Activated CD4-positive, alpha-beta T cell treated with anti-CD3 and anti-CD28 coated beads for 4 hours (primary cell): ENCODE measurements at places on chromosomes 6 and 20.

DNA sequence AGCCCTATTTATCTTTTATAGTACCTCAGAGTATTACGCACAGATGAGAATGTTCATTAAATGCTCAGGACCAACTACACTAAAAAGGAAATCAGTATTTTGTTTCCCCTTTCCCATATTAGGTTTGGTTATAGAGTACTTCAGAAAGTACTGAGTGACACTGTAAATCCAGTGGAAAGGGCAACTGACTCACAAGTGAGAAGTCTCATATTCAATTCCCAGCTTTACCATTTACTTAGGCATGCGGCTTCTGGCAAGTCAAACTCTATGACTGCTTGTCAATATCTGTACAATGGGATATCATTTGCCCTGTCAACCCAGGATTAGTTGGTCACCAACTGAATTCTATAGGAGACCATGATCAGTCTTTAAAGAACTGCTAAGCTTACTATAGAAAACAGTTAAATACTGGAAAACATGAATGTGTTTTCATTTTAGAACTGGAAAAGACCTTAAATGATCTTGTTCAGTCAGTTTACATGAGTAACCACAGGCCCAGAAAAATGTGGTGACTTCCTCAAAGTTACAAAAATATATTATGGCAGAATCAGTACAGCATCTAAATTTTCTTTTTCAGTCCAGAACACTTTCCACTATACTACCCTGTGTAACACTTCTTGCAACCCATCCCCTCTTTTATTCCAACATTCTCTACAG is 3.6 kb downstream of the MAP3K7 start:
- DNase-seq: no peak

- no peak for DNase-seq
Measured at GRCh38 chr20:52833901-52834300, 138.3 kb upstream of the TSHZ2 start.

GRCh38 chr6:96234444-96234843 is 218.7 kb downstream of the FUT9 start:
- DNase-seq: no peak

DNA sequence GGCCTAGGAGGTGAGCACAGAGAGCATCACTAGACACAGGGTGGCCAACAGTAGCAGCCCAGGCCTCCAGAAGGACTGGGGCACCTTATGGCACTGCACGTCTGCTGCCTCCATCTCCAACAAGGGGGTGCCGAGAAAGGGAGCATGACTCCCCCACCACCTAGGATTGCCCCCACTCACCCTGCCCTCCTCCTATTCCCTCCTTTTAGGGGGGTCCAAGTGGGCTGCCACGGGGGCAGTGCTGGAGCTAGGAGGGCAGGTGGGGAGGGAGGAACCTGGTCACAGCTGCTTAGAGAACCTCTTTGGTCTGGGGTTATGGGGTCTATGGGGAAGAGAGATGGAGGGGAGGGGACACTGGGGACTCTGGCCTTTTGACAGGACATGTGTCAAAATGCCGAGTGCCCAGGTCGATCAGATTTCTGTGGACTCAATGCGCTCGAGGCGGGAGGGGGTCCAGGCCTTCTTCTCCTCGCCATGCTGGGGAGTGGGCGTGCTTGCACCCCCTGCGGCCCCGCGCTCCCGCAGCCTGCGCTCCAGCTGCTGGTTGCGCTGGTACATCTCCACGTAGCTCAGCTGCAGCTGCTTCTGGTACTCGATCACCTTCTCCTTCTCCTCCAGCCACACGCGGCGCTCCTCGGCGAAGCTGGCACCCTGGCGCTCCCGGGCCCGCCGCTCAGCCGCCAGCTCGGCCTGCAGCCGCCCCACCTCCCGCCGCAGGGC is 4.5 kb upstream of the FASTKD5 start:
- no peak for DNase-seq

DNA sequence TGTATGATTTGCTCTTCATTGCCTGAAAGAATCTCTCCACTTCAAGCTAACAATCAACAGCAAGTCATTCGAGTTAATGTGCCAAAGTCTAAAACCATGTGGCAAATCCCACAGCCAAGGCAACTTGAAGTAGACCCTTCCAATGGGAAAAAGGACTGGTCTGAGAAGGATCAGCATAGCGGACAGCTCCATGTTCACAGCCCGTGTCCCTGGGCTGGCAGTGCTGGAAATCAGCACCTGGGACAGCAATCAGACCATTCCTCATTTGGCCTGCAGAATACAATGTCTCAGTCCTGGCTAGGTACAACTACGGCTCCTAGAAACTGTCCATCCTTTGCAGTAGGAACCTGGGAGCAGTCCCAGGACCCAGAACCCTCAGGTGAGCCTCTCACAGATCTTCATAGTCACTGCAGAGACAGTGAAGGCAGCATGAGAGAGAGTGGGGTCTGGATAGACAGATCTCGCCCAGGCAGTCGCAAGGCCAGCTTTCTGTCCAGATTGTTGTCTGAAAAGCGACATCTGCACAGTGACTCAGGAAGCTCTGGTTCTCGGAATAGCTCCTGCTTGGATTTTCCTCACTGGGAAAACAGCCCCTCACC is 1.1 kb downstream of the GJA10 start:
- DNase-seq: no peak

DNA sequence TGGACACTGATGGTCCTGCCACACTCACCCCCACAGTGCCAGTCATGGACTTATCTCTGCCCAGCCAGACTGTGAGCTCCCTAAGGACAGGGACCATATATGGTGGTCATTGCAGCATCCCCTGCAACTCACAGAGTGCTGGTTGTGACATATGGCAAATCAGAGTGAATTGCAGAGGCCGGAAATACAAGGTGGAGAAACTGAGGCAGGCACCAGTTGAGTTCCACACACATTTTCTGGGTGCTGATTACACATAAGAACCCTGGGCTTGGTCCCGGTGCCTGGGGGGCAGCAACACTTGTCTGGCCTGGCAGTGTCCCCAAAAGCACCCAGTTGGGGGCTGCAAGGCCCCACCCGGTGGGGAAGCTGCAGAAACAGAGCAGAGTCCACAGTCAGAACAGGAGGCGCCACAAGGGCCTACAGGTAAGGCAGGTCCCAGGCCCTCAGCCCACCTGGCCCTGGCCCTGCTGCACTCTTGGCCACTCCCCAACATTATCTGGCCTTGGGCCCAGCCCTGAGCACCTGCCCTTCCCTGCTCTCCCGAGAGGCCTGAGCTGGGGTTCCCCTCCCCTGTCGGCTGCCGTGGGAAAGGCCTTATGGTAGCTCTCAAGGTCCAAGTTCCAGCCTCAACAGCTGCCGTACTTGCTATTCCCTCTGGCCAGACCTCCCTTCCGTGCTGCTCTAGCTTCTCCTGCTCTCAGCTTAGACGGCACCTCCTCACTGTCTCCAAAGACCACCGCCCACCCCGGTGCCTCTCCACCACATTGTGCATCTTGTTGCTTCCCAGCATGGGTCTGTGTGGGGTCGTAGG is 140.8 kb upstream of the PTPN1 start:
- DNase-seq: no peak

GRCh38 chr20:35025116-35025515 is 67.5 kb downstream of the TRPC4AP start:
- no peak for DNase-seq

DNA sequence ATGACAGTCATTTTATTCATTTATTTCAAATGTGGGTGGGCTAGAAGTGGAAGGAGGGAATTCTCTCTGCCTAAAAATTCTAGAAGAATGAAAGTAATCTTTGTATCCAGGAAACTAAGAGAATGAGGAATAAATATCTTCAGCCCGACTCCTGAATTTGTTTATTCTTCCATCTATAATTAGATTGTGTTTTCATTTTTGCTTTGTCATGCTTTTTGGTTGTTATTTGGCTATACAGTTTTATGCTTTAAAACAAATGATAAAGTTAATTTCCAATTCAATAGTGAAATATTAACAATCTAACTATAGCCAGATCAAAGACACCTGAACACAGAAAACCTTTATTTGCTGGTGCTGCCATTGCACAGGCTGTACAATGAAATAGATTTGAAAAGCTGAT is 521.3 kb downstream of the KIF16B start:
- no peak for DNase-seq

DNA sequence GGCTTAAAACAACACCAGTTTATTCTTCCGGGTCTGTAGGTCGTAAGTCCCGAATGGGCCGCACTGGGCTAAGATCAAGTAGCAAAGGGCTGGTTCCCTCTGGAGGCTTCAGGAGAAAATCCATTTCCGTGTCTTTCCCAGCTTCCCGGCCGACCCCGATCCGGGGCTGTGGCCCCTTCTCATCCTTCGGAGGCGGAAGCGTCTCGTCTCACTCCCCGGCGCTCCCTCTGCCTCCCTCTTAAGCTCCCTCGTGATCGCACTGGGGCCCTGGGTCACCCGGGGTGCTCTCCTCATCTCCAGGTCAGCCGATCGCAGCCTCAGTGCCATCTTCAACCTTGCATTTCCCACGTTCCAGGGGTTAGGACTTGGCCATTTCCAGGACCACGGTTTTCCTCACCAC is 199.4 kb downstream of the WDR27 start:
- DNase-seq: no peak

GRCh38 chr6:3431994-3432393 is 24.9 kb downstream of the SLC22A23 start:
- DNase-seq: no peak

DNA sequence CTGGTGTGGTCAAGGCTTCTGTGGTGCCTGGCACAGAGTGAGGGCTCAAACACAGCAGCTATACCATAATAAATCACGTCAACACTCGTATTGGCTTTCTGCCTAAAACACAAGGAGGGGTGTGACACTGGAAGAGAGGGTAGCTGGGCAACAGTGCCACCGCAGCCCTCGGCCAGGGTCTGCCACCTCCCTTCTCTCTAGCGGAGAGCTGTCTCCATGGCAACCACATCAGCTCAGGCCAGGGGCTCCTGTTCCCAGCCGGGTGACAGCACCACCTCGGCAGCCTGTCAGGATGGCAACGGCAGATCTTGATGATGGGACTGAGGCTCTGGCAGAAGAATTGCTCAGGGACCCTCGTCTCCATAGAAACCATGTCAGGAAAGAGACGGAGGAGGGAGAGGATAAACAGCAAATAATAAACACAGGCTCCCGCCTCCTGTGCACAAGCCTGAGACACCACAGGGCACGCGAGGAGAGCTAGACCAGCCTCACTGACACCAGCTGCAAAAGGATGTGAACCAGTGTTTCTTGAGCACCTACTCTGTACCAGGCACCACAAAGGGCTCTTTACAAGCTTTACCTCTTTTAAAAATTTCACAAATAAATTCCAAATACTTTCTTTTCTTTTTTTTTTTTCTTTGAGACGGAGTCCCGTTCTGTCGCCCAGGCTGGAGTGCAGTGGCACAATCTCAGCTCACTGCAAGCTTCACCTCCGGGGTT is 50.4 kb upstream of the TLDC2 start:
- no peak for DNase-seq

DNA sequence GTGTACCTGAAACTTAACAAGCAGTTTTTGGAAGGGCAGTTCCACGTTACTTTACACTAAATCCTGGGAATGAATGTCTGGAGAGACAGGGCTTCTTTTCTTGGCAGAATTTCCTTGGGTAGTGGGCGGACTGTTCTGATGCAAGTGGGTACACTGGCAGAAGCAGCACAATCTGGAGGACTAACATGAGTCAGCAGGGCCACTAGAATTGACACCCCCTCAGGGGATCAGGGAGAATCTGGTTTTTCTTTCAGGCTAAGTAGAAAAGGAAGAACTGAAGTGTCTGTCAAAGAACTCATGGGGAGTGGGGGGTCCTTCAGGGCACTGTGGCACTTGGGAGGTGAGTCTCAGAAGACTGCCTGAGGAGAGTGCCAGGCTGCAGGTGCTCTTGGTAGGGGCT is 34.6 kb downstream of the PANK2 start:
- DNase-seq: no peak

DNA sequence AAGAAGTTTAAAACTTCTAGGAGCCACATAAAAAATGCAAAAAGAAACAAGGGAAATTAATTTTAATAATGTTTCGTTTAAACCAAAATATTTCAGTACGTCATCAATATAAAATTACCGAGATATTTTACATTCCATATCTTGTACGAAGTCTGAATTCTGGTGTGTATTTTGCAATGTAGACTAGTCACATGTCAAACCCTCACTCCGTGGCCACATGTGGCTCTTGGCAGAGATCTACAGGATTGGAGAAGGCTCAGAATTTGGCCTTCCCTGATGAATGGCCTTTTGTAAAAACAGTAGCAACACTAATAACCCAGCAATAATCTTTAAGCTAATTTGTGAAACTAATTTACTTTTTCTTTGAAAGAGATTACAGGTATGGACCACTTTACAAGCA is 217.1 kb downstream of the PRL start:
- no peak for DNase-seq

GRCh38 chr6:25333471-25333870 is 54.3 kb downstream of the CARMIL1 start:
- no peak for DNase-seq

DNA sequence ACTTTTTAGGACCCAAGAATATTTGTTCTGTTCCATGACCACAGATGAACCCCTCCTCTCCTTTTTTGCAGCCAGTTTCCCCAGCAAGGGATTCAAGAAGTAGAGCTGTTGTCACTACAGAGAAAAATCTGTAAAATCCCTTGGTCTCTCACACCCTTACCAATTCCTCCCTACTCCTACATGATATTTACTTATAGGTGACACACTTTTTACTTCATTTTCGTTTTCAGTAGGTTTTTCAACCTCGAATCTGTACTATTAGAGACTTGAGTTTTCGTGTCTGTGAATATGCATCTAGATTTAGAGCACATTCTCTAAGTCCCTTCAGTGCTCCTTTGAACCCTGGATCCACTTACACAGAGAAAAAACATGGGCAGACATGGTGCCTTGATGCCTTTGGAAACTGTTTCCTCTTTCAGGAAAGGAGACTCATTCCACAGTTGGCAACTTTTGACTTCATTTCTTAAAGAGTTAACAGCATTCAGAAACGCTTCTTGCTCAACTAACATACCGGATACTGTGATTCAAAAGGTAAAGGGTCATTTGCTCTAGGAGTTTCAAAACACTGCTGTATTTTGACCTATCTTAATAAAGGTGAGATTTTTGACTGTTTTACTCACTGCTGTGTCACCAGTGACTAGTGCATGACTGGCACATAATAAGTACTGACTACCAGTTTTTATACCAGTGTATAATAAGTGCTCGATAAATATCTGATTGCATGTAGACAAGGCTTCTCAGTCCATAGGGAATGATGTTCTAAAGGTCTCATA is 50.6 kb downstream of the LAMA4 start:
- DNase-seq: no peak

GRCh38 chr6:108738684-108739416 is 109.4 kb upstream of the ARMC2 start:
- DNase-seq: no peak

DNA sequence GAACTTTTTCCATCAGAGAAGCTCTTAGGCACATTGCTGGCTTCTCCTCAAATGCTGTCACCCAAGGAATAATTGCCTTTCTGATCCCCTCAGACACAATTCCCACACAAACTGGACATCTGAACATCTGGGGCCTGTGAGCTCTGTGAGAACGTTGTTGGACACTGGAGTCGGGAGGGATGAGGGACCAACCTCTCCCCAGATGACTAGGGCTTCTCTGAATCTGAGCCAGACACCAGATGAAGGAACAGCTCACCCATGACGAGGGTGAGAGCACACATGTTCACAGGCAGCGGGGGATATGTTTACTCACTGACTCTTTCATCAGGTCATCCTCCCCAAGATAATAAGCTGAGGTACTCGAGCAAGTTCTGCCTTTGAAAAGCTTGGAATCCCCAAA is 283.9 kb upstream of the SUPT3H start:
- no peak for DNase-seq
